Adrenal gland (tissue), 19 donors: ENCODE measurements at places on chromosomes 6 and 20. TPM values are rescaled to one million over a fixed set of nuclear protein-coding genes. Genes with fewer than 3 reads are reported as not detected.
A peak's percentile ranks its signal among the peaks of the same experiment; 100 is the strongest.

PDE7B gene
- 4.3 TPM for total RNA-seq

FRK gene
- total RNA-seq, result 2.7 TPM

NRSN1 gene
- not detected for total RNA-seq

- peaks cover 28% of the 10 kb centered on the region for H3K4me1 ChIP-seq
- no peaks in the 10 kb centered on the region for H3K36me3 ChIP-seq
- H3K4me3 ChIP-seq, result no peak overlapping the region
Measured at GRCh38 chr6:125806813-125807212, 16.1 kb downstream of the NCOA7 start.

GRCh38 chr20:1831096-1831495, 64.1 kb upstream of the SIRPA start:
- no peaks in the 10 kb centered on the region for H3K27me3 ChIP-seq
- no peak overlapping the region for H3K27ac ChIP-seq
- no peaks in the 10 kb centered on the region for H3K36me3 ChIP-seq
- no peak for DNase-seq
- H3K4me1 ChIP-seq, result peaks cover 30% of the 10 kb centered on the region
- H3K4me3 ChIP-seq, result no peak overlapping the region

- peak; percentile 18 for DNase-seq
- no peak overlapping the region for H3K27ac ChIP-seq
- H3K4me3 ChIP-seq, result no peak overlapping the region
Measured at GRCh38 chr6:137389150-137389704, 105.0 kb downstream of the OLIG3 start.

HLA-C gene
- 825 TPM for total RNA-seq

GRCh38 chr6:753486-753885, 60.5 kb upstream of the EXOC2 start:
- H3K4me1 ChIP-seq, result no peaks in the 10 kb centered on the region
- H3K27me3 ChIP-seq, result no peaks in the 10 kb centered on the region
- no peaks in the 10 kb centered on the region for H3K36me3 ChIP-seq

GRCh38 chr20:59567585-59568508, 36.5 kb upstream of the PHACTR3 start:
- no peak overlapping the region for H3K4me3 ChIP-seq
- no peaks in the 10 kb centered on the region for H3K36me3 ChIP-seq
- no peak overlapping the region for H3K27ac ChIP-seq
- peaks cover 3% of the 10 kb centered on the region for H3K27me3 ChIP-seq

FLRT3 gene
- total RNA-seq, result 2.2 TPM

RPP40 gene
- total RNA-seq, result 5.2 TPM

IL20RA gene
- 8.8 TPM for total RNA-seq

- H3K27me3 ChIP-seq, result no peaks in the 10 kb centered on the region
- DNase-seq, result no peak
- no peaks in the 10 kb centered on the region for H3K4me1 ChIP-seq
- no peak overlapping the region for H3K4me3 ChIP-seq
Measured at GRCh38 chr6:141290941-141291721, 841.6 kb upstream of the GJE1 start.

DNA sequence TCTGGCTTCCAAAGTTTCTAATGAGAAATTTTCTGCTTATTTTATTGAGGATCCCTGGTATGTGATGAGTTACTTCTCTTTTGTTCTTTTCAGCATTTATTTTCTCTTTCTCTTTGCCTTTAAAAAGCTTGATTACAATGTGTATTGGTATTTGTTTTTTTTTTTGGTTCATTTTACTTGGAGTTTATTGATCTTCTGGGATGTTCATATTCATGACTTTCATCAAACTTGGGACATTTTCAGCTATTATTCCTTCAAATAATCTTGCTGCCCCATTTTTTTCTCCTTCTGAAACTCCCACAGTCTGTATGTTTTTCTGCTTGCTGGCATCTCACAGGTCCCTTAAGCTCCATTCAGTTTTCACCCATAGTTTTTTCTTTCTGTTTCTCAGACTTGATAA, 102.4 kb downstream of the PRDM13 start:
- H3K4me1 ChIP-seq, result no peaks in the 10 kb centered on the region
- no peaks in the 10 kb centered on the region for H3K27me3 ChIP-seq
- H3K36me3 ChIP-seq, result no peaks in the 10 kb centered on the region
- DNase-seq, result no peak
- no peak overlapping the region for H3K4me3 ChIP-seq

DNA sequence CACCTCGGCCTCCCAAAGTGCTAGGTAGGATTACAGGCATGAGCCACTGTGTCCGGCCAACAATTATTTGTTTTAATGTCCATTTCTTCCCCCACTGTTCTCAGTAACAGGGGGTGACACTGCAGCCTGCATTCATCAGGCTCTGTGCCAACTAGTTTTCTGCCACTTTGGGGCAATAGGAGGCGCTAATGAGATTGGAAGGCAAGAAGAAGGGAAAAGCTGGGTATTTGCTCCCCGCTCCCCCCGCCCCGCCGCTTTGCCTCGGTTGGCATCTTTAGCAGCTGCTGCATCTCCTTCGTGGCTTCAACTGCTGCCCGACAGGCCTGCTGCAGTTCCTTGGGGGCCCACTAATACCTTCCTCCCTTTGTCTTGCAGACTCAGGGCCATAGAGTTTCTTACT, 35.0 kb upstream of the MDGA1 start:
- H3K27me3 ChIP-seq, result no peaks in the 10 kb centered on the region
- no peaks in the 10 kb centered on the region for H3K4me1 ChIP-seq
- H3K27ac ChIP-seq, result no peak overlapping the region
- no peak overlapping the region for H3K4me3 ChIP-seq
- no peak for DNase-seq
- no peaks in the 10 kb centered on the region for H3K36me3 ChIP-seq

- peak; percentile 58 for DNase-seq
- no peaks in the 10 kb centered on the region for H3K36me3 ChIP-seq
- H3K4me3 ChIP-seq, result no peak within 1 kb of the TSS
Measured at GRCh38 chr6:47698342-47698787, at the start of gene ADGRF4. Gene ADGRF4, plus strand, starts transcription at chr6:47698580. Its CDS starts 8,666 bp downstream, at chr6:47707246.

- no peaks in the 10 kb centered on the region for H3K27me3 ChIP-seq
- no peak for DNase-seq
- H3K4me1 ChIP-seq, result no peaks in the 10 kb centered on the region
- H3K36me3 ChIP-seq, result no peaks in the 10 kb centered on the region
Measured at GRCh38 chr6:163191704-163192537, 222.6 kb upstream of the QKI start.

DNA sequence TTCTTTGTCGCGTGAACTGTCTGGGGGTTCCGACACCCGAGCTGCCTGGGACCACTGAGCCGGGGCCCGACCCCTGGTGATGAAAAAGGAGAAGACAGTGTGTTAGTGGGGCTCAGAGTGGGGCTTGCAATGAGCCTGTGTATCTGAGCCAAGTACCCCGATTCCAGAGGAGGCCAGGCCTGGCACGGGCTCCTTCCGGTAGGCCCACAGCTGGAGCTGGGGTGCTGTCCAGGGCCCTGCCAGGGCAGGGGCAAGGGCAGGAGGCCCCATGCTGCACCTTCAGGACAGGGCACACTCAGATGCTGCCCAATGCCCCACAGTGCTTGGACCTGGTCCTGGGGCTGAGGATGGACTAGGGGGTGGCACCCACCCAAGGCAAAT, 89.4 kb downstream of the TAF4 start:
- no peak overlapping the region for H3K4me3 ChIP-seq
- H3K27ac ChIP-seq, result no peak overlapping the region
- H3K27me3 ChIP-seq, result no peaks in the 10 kb centered on the region
- no peaks in the 10 kb centered on the region for H3K4me1 ChIP-seq
- H3K36me3 ChIP-seq, result no peaks in the 10 kb centered on the region
- no peak for DNase-seq
